ENCODE measurements at places on chromosomes 2 and 18.
A peak's percentile ranks its signal among the peaks of the same experiment; 100 is the strongest.

DNA sequence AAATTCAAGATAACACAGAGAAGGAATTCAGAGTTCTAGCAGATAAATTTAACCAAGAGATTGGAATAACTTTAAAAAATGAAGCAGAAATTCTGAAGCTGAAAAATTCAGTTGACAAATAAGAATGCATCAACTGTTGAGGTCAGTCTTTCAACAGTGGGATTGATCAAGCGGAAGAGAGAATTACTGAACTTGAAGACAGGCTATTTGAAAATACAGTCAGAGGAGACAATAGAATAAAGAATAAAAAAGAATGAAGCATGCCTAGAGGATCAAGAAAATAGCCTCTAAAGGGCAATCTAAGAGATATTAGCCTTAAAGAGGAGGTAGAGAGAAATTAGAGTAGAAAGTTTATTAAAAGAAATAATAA, 27.7 kb upstream of the ITGAV start:
- no peak for DNase-seq

DNA sequence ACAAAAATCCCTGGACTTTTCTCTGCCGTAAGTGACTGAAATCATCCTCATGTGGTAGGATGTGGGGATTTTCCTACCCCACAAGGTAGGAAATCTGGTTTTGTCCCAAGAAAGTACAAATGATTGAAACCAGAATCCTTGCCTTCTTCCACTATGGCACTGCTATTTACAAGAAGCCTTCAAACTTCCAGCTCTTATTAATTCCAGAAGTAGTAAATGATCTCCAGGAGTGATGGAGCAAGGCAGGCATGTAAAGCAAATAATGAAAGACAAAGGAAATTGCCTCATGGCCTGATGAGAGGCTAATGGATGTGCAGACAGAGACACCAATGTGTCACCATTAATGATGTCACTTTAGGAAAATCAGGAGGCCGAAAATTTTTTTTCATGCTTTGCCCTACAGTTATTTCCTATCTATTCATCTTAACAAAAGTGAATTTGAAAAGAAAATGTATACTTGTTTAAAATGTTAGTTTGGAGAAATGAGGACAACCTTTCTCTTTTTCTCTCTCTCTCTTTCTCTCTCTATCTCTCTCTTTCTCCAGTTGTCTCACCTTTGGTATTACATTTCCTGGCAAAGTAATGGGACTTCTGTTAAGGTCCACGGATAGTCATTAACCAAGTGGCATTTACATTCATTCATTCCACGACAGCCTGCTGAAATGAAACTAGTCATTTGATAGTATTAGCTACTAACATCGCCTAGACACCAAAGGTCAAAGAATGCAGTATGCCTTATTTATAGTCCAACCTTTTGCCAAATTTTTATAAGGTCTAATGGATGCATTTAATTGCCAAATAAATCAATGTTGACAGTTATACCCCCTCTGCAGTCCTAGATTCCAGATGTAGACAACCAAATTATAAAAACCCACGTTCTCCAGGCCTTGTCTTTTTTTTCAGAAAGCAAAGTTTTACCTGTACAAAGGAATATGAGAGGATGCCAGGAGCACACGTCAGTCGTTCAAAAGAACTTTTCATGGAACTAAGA, 5.0 kb upstream of the EVA1A start:
- no peak for DNase-seq

GRCh38 chr2:70830366-70830765, 5.2 kb downstream of the CD207 start:
- no peak for DNase-seq

DNA sequence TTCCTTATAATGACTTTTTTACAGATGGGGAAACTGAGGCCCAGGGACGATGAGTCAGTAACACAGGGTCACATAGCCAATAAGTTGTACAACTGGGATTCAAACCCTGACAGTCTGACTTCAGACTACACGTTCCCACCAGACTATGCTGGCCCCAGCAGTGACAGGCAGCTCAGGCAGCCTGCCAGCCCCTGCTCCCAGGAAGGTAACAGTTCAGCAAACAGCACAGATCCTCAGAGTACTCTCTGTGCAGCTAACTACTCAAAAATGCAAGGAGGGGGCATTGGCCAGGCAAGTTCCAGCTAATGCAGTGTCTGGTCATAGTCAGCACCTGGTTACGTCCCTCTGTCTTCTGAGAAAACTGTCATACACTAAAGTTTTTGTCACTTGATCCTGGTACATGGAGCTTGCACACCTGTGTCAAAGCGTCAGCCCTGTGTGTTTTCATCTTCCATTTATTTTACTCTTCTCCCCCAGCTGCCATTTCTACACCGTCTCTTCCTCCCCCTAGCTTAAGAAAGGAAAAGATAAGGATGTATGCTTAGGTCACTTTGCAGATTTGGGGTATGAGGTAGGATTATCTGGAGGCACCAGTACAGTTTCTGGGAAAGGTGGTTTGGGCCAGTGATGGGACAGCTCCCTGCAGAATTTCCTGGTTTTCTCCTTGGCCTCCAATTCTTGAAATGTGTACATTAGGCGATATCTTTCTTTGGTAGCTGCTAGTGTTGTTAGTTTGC, 4.5 kb downstream of the SMARCAL1 start:
- no peak for DNase-seq

DNA sequence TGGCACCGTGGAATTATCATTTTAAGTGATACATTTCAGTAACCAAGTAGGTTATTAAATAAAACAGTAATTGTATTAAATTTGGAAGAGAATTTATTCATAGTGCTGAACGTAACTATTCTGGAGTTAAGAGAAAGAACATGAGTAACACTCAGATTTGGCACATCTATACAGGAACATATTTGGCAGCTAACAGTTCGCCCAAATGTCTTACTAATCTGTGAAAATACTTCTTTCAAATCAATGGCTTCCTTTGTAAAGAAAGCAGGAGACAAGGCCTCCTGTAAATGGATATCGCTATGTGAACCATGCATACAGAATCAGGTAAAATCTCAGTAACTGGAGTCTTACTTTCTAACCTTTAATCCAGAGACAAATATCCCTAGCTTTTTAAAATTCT, 64.4 kb downstream of the ZNF516 start:
- DNase-seq: no peak

- peak; percentile 61 for DNase-seq
Observed at GRCh38 chr2:224778474-224778877, 62.3 kb upstream of the CCDC195 start.

DNA sequence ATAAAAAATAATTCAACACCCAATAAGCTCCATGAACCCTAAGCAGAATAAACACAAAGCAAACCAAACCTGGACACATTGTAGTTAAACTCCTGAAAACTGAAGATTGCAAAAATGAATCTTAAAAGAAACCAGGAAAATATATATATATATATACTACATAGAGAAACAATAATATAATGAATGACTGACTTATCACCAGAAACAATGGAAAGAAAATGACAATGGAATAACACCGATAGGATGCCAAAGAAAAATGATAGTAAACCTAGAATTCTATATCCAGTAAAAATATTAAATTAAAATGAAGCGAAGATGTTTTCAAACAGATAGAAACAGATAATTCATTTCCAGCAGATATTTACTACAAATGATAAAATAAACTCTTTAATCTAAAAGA, 346.9 kb downstream of the IRS1 start:
- DNase-seq: no peak

GRCh38 chr18:68874361-68874760, 76.5 kb downstream of the CCDC102B start:
- DNase-seq: no peak

GRCh38 chr2:55084641-55085040, 34.4 kb upstream of the RTN4 start:
- DNase-seq: no peak

GRCh38 chr2:26396734-26397298, 4.9 kb upstream of the DRC1 start:
- no peak for DNase-seq

GRCh38 chr18:28511413-28511821, 334.5 kb upstream of the CDH2 start:
- DNase-seq: no peak

DNA sequence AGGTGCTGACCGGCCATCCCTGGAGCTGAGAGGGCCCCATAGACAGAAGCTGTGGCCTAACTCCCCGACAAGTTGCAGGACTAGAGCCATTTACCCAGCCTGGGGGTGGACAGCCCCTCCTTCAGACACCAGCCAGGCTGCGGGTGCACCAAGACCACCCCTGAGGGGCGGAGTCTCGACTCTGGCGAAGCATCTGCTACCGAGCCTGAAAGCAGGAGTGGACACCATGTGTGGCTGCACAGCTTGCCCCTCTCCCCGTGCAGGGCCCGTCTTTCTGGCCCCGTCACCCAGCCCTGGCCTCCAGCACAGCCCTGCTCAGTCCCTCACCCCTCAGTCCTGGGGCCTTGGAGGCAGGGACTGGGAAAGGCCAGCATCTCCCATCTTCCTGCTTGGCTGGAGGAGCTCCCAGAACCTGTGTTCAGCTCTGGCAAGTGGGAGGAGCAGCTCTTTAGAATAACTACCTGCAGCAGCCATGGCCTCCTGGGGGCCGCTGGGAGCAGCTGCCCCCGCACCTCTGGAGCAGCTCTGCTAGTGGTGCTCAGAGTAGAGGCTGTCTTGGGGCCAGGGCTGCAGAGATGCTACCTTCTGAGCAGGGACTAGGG, 275.8 kb downstream of the NDUFA10 start:
- no peak for DNase-seq

GRCh38 chr2:75303227-75303626, 103.9 kb upstream of the TACR1 start:
- no peak for DNase-seq

DNA sequence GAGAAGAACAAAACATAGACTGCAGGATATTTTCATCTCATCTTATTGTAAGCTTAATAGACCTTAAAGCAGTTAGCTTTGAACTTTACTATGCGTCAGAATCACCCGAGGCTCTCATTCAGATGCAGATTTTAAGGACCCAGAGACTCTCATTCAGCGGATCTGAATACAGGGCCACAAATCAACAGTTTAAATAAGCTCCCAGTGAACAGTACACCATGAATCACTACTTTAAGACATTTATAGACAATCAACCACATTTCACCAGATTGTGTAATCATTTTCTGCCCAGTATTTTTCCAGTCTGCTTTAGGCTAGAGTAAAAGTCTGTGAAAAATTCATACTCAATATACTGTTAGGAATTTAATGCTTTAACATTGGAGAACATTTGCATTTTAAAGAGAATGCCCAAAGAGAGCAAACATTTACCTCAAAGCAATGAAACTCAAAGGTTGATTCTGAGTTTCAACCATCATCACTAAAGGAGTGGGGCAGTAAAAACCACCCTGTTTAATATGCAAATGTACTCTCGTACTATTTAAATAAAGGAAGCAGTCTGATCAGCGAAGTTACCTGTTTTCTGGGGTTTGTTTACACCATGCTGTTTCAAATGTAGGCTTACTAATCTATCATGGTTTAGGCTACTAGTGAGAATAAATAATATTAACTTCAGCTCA, 11.0 kb upstream of the ALPK2 start:
- DNase-seq: no peak

DNA sequence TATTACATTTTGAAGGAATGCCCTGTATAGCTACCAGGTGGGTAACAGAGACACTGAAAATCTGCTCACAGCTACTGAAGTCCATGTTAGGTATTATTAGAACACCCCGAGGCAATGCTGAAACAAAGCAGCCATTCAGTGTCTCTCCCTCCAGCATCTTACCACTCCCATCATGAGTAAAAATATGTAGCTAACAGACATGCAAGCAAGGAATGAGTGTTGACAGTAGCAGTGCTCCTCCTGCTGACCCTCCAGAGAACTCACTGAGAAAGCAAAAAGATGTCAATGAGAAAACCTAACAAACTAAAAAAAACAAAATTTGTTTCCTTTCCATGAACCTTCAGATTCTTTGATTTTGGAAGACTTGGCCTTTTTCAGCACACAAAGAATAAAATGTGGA, 393.9 kb downstream of the LRRTM1 start:
- DNase-seq: no peak

DNA sequence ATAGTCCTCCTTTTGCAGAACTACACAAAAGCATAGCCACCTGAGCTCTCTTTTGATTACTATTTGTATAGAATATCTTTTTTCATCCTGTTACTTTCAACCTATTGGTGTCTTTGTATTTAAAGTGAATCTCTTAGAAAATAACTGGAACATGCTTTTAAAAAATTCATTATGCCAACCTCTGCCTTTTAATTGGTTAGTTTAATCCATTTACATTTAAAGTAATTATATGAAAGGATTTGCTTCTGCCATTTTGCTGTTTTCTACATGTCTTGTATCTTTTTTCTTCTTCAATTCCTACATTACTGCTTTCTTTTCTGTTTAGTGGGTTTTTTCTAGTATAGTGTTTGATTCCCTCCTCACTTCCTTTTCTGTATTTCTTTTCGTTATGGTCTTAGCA, 407.5 kb upstream of the ZEB2 start:
- no peak for DNase-seq

DNA sequence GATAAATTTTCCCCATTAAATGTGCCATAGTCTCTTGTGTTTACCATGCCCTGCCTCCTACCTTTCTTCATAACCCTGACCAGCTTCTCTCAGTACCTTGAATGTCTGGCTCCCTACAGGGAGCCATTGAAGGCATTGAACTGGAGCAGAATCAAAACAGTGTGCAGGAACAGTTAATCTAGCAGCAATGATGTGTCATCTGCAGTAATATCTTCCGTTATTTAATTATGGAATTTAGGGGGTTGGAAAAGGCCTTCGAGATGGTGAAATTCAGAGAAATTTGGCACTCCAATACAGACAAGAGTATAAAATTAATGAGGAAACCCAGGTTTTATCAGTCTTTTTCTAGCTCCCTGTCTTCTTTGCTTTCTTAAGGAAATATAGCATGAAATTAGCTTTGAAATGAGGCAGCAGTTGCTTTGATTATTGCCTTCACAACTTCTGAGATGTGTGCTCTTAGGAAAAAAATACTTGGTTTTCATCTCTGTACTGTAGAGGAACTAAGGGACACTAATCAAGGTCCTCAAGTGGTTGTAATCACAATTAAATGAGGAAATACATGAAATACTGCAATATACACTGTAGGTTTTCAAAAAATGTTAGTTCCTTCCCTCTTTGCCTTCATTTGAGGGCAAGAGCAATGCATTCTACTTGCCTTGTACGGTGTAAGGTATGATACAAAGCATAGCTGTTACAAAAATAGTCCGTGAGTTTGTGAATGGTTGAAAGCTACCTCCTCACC, 369.1 kb downstream of the SETBP1 start:
- DNase-seq: no peak

DNA sequence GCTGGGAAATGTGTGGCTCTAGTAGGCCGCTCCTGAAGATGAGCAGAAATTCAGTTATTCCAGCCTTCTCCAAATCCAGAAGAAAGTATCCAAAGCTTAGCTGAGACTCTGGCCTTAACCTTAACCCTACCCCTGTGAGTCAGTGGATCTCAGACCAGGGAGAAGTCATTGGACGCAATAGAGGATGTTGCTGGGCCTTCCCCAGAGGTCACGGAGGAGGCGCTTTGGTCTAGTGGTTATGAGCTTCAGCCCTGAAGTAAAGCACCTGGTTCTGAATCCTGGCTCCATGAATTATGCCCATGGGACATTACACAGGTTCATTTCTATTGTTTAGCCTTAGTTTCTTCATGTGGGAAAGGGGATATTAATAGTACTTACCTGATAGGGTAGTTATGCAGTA, 24.0 kb downstream of the PKDCC start:
- no peak for DNase-seq

Data from SK-N-DZ (cell line).